ENCODE measurements at places on chromosomes 6 and 20. TPM values are rescaled to one million over a fixed set of nuclear protein-coding genes. Genes with fewer than 3 reads are reported as not detected.

Gene GINS1
- total RNA-seq = 26.3 TPM

Gene PRPH2
- not detected for total RNA-seq

Gene RIPPLY2
- not detected for total RNA-seq

Gene PRDM1
- total RNA-seq = 7.7 TPM

Gene TMEM14C
- total RNA-seq = 67.2 TPM

Gene MUC22
- not detected for total RNA-seq

Gene SFT2D1
- total RNA-seq = 48.4 TPM

Gene GABBR1
- total RNA-seq = 21.7 TPM

Gene HAO1
- not detected for total RNA-seq

Gene SLPI
- not detected for total RNA-seq

Gene VIP
- total RNA-seq = not detected

DNA sequence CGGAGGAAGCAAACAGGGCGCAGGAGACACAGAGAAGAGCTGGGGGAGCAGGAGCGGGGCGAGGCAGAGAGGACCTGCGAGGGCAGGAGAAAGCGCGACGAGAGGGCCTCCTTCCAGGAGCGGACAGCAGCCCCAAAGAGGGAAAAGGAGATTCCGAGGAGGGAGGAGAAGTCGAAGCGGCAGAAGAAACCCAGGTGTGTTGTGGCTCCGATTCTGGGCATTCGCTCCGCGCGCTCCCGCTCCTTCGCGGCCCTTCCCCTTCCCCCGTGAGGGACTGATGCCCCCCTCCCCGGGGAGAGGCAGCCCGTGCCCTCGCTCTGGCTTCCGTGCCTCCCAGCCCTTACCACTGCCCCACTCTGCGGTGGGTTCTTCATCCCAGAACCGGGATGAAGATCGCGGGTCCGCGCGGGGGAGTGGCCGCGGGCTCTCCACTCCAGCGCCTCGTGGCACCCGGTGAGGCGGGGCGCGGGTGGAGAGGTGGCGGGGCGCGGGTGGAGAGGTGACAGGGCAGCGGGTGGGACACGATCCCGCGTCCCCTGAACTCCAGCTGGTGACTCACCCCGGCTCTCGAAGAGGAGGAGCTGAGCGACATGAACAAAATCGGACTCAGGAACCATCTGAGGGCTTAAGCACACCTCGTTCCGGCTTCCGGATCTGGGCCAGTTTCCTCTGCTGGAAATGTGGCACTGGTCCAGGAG lies 22.4 kb downstream of the TMC2 start:
- no peak for DNase-seq

GRCh38 chr6:25623879-25624278 lies 28.1 kb upstream of the SCGN start:
- no peak for DNase-seq

DNA sequence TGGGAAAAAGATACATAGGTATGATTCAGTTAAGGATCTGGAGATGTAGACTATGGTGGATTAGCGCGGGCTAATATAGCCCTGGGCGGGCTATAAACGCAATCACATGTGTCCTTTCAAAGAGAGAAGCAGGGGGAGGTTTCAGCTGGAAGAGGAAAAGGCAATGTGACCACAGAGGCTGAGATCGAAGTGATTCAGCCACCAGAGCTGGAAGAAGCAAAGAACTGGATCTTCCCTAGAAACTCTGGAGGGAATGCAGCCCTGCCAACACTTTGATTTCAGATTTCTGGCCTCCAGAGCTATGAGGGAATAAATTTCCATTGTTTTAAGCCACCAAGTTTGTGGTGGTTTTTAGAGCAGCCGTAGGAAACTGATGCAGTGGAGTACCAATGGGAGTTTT lies 81.5 kb upstream of the NHSL1 start:
- DNase-seq = no peak

DNA sequence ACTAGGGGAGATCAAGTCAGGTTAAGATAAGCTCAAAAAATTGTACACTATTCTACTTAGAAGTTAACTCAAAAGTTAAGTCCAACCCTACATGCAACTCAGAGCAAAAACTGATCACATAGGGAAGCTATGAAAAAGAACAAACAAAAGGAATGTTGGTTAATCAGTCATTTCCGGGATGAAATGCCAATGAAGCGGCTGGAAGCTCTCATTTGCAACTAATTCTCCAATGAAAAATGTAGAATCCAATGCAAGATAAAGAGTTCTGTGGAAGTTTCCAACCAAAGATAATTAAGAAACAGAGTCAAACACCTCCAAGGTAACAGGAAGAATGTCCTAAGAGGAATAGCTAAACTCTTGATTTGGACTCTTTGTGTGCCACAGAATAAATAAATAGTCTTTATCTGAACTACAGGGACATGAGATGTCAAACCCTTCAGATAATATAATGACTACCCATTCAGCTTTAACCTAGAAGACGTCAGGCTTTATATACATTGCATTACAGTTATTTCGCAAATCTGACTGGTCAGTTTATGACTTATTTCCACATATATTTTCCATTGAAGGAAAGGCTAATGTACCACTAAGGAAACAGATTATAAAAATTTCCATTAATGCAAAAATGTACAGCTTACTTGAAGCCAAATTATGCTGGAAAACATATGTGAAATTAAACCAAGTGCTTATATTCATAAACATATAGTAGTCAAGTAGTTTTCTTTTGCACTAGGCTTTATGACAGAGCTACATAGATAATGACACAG lies 48.0 kb upstream of the DST start:
- no peak for DNase-seq

DNA sequence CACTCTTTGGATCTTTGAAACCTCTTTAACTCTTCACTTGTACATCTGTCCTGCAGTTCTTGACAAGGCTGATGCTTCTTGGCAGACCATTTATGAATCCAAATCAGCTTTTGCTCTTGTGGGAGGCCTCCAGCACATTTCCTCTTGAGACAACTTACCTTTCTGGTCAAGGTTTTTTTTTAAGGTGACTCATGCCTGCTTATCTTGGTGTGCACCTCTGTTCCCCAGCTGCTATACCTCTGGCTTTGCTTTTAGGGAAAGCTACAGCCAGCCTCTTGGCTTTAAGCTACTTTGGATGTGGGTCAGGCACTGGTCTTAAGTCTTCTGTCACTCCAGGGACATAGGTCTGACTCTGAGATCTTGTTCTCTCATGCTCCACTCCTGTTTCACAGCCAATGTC lies 106.5 kb downstream of the PHF3 start:
- DNase-seq = no peak

- no peak for DNase-seq
Measured at GRCh38 chr6:105988321-105988720, 97.8 kb upstream of the PRDM1 start.

DNA sequence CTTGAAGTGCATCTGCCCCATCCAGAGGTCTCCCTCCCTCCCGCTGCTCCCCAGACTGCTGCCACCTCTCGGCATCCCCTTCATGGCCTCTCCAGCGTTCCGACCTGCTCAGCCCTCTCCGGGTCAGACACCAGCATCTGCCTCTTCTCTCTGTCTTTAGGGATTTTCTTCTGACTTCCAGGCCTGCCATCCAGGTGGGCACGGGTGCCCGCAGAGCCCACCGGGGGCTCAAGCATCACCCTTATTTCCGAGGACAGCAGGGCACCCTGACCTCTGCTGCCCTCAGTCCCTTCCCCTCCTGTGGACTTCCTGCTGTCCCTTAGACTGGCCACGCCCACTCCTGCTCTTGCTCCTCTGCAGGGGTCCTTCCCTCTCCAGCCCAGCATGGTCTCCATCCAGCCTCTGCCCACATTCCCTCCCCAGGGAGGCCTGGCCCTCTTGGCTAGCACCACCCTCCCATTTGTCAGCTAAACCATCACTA lies 3.3 kb downstream of the NPEPL1 start:
- no peak for DNase-seq

- DNase-seq = no peak
Measured at GRCh38 chr6:20605061-20605460, 70.8 kb downstream of the CDKAL1 start.

- DNase-seq = no peak
Measured at GRCh38 chr6:142443102-142443501, 141.3 kb downstream of the ADGRG6 start.

DNA sequence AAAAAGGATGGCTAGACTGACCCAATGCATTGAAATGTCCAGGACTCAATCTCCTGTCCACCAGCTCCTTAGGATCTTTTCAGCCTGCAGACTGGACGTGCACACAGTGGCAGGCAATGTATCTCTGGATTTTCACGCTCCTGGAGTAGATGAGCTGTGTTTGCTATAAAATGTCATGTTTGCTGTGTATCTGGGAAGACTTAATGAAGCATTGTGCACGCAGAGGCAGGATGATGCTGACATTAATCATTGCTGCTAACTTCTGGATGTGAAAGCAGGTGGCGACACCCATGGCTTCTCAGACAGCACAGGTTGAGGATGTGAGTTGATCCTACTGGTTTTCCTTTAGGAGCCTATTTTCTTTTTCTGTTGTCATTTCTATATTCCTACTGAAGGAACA lies 133.1 kb upstream of the PCSK2 start:
- DNase-seq = no peak

GRCh38 chr6:157908369-157909281 lies 73.0 kb upstream of the SYNJ2 start:
- DNase-seq = no peak

DNA sequence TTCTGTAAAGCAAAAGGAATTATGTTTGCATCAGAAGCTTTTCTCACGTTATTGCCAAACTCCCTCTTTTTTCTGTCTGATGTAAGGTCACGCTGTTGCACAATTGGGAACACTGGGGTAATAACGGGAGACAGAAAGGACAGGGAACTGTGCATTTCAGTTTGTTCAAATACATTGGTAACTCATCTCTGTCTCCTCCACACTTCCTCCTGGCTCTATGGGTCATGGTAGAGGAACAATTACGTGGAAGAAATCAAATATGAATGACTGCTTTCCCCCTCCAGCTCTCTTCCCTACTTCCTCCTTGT lies 132.2 kb upstream of the TNFAIP3 start:
- no peak for DNase-seq

- peak; percentile 61 for DNase-seq
Measured at GRCh38 chr20:58660855-58661597, 9.9 kb downstream of the STX16 start.

DNA sequence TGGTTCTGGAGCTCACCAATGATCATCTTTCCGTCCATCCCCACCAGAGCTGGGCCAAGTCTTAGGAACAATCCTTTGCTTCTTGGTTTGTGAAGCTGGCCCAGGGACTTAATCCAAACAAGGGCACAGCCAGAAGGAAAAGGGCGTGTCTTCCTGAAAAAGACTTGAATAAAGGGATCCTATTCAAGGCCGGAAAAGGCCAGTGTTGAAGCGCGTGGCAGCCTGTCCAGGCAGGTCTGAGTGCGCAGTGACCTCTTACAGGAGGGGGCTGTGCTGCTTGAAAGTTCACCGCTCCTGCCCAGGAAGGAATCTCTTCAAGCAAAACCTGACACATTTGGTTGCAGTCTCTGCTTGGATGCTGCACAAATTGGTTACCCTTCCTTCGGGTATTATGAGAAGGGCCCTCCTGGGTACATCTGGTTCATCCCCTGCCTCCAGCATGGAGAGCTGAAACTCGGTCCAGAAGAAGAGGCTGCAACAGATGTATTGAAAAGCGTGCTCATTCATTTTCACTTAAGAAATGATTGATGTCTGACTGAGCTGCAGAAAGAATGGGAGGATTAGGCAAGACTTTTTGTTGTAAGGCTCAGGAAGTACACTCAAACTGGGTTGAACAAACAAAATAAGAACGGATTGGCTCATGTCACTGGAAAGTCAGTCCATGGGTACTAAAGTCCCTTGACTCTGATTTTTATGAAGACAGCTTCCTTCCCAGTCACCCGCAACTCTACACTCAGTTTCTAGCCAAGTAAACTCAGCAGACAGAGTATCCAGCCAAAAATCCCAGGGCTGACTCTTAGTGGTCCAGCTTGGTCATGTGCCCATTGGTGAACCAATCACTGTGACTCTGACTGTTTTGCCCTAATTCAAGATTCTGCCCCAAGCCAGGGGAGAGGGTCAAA lies 136.3 kb downstream of the TFAP2C start:
- no peak for DNase-seq

- DNase-seq = no peak
Measured at GRCh38 chr20:33602826-33603590, 59.1 kb upstream of the C20orf144 start.

DNA sequence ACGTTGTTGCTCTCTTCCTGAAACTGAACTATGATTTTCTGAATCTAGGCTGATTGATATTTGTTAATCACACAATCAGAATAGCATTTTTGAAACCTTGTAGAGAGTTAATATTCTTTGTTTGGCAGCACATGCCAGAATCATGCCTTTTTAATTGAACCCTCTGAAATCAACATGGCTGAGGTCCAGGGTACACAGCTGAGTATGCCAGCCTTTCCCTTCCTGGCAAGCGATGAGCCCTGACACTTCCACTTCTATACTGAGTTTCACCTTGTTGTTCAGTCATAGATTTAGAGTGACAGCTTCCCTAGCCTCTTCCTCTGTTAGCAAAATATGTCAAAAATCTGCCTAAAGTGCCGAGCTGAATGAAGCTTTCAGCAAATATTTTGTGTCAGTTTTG lies 6.8 kb downstream of the HDDC2 start:
- DNase-seq = no peak

DNA sequence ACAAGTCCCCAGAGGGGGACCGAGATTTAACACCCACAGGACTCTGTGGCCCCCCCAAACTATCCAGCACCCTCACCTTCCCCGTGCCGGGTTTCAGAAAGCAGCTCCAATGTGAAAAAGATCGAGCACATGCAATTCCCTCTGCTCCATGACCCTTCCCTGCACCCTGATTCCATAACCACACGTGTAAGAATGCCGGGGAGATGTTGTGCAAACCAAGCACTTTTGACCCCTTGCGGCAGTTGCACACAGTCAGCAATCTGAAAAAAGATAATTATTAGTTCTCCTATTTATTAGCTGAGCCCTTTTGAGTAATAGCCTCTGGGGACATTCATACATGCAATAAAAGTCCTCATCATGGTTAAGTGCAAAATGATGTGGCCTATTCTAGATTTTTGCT lies 13.0 kb downstream of the FOXQ1 start:
- DNase-seq = no peak

- DNase-seq = no peak
Measured at GRCh38 chr6:1240766-1241318, 71.1 kb upstream of the FOXQ1 start.

- no peak for DNase-seq
Measured at GRCh38 chr6:161408041-161408440, 134.2 kb upstream of the AGPAT4 start.

DNA sequence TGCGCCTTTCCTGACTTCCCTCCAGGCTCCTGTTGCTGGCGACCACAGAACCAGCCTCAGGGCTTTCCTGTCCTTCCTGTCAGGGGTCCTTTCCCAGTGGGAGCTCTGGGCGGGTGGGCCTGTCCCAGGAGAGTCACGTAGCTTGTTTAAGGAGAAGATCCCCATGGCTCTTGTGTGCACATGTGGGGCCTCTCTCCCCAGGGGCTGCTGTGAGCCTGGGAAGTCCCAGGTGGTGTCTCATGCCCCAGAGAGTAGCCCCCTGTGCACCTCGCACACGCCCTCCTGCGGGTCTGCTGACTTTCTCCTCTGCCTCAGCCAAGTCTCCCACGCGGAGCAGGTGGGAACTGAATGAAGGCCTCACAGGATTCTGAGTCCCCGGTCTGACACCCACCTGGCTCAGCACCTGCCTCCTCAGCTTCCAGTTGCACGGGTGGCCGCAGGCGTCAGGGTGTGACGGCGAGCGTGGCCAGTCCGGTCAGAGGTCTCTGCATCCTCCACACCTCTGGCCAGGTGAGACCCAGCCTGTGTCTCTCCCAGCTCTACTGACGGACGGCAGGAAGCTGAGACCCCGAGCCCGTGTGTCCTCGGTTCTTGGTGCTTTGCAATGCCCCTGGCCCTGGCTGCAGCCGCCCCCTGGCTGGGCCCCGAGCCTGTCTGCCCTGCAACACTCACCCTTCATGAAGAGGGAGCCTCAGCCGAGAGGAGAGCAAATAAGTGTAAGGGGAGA lies 5.6 kb upstream of the NKAIN4 start:
- no peak for DNase-seq

- DNase-seq = no peak
Measured at GRCh38 chr6:3940703-3941102, 91.5 kb downstream of the FAM50B start.

All from activated naive CD4-positive, alpha-beta T cell treated with anti-CD3 and anti-CD28 coated beads, Interleukin-2, amount 50 U/mL, for 72 hours (primary cell).